ENCODE measurements at places on chromosomes 1 and 21. TPM values are rescaled to one million over a fixed set of nuclear protein-coding genes. Genes with fewer than 3 reads are reported as not detected.
A peak's percentile ranks its signal among the peaks of the same experiment; 100 is the strongest.

Gene TCHHL1
- total RNA-seq = not detected

Gene MATN1
- total RNA-seq = 0.45 TPM

Gene WNT3A
- total RNA-seq = not detected

Gene SLAMF6
- total RNA-seq = 43.9 TPM

Gene PTPN14
- total RNA-seq = 0.34 TPM

DNA sequence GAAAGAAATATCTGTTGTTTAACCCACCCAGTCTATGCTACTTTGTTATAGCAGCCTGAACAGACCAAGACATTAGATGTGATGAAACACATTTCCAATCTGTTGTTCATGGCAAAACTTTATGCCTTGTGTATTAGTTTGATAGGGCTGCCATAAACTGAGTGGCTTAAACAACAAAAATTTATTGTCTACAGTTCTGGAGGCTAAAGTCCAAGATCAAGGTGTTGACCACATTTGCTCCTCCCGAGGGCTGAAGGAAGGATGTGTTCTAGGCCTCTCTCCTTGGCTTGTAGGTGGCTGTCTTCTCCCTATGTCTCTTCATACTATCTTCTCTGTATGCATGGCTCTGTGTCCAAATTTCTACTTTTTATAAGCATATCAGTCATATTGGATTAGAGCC is 94.1 kb upstream of the HIVEP3 start:
- DNase-seq = no peak

Gene OR2M3
- not detected for total RNA-seq

GRCh38 chr1:218658899-218659298 is 313.8 kb downstream of the TGFB2 start:
- no peak for DNase-seq

Gene SPATA46
- total RNA-seq = not detected

GRCh38 chr1:54885807-54886723 is 930 bp downstream of the DHCR24 start:
- no peak for DNase-seq

DNA sequence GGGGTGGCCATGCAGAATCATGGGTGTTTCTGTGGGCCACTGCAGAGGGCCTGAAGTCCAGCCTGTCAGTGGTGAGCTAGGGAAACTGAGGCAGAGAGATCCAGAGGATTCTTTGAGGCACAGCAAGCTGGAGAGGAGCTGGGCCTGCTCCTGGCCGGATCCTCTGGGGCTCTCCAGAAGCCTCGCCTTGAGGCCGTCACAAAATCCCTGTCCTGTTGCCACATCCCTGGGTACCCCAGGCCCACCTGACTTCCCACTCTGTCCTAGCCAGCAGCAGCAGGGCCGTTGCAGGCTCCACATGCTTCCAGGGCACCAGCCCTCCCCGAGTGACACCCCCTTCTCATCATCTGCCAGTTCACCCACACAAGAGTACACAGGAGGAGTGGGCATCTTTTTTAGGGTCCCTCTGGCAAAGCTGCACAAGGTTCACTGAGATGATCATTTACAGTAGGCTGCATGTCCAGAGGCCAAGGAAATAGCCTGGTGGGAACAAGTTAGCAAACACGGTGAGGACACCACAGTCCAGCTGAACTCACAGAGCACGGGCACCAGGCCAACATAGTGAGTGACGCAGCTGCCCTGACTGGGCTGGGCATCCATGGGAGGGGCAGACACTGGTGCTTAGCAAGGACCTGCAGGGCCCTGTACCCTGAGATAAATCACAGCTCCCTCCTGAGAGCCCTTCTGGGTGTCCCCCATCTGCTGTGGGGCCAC is 25.1 kb upstream of the TSPEAR start:
- no peak for DNase-seq

DNA sequence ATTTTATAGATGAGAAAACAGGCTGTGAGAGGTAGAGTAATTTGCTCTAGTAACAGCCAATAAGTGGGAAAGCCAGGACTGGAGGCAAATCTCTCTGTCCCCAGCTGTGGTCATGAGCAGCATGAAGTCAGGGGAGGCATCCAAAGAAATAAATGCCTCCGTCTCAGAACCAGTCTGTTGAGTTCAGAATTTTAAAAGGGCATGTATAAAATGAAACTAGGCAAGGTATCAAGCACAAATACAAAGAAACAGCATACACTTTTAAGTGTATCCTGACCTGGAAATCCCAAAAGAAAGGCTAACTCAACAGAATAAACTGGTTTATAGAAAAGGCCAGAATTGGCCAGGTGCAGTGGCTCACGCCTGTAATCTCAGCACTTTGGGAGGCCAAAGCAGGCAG is 120.0 kb upstream of the B3GALT2 start:
- no peak for DNase-seq

Gene A3GALT2
- not detected for total RNA-seq

Gene TM2D1
- 22.6 TPM for total RNA-seq

GRCh38 chr1:119659628-119660027 is 11.6 kb upstream of the ZNF697 start:
- DNase-seq = no peak

Gene TMEM52
- 2.1 TPM for total RNA-seq

- no peak for DNase-seq
These were observed 31.6 kb upstream of the NUF2 start for GRCh38 chr1:163290025-163290640.

- DNase-seq = peak; percentile 38
These were observed 33.4 kb downstream of the RGS7 start for GRCh38 chr1:241323514-241324195.

GRCh38 chr1:37692834-37693175 is 489 bp downstream of the CDCA8 start:
- peak; percentile 46 for DNase-seq

GRCh38 chr1:84025966-84026365 is 27.0 kb upstream of the TTLL7 start:
- no peak for DNase-seq

Gene S100A9
- total RNA-seq = not detected

Gene LRRC39
- total RNA-seq = 0.92 TPM

DNA sequence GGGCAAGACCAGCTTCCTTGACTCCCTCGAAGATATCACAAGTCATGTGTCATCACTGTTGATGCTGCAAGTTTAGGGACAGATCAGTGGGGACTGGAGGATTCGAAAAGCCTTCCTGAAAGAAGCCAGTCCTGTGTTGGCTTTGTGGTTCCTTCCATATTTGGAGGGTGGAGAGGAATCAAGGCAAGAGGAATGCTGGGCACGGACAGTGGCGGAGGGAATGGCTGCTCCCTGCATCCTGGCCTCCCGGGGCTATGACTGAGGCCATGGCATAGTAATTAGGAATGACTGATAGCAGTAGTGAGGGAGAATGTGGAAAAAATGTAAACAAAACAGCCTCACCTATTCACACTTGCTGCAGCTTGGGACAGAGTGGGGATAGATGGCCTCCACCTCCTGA is 36.4 kb downstream of the VANGL1 start:
- DNase-seq = no peak

Gene GNAT2
- total RNA-seq = 0.88 TPM

GRCh38 chr21:46189213-46189958 is 5.1 kb upstream of the SPATC1L start:
- no peak for DNase-seq

DNA sequence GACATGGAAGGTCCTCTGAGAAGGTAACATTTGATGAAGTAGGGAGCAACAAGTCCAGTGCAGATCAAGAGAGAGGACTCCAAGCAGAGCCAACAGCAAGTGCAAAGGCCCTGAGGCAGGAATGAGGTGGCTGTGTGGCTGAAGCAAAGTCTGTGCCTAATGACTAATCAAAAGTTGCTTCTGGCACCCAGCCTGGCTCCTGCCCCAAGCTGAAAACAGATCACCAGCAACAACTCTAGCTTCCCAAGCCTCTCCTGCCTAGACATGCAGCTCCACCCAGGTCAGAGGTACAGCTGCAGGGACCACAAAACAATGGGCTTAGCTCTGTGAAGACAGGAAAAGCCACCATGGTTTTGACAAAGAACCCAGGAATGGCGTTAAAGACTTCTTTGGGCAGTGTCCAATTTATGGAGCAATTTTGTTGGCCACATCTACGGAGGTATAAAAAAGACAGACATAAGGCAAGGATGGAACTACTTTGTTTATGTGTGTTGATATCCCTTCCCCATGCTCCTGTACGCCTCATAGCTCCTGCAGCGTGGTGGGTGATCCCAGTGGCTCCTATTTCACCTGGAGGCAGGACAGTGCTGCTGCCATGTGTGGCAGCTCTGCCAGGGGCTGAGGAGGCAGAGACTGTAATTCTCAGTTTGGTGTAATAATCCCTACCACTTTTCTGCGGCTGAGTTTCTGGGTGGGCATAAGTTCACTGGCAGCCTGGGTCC is 26.4 kb upstream of the IGSF3 start:
- no peak for DNase-seq

Gene VANGL2
- total RNA-seq = 0.40 TPM

Gene ETV3L
- total RNA-seq = not detected

DNA sequence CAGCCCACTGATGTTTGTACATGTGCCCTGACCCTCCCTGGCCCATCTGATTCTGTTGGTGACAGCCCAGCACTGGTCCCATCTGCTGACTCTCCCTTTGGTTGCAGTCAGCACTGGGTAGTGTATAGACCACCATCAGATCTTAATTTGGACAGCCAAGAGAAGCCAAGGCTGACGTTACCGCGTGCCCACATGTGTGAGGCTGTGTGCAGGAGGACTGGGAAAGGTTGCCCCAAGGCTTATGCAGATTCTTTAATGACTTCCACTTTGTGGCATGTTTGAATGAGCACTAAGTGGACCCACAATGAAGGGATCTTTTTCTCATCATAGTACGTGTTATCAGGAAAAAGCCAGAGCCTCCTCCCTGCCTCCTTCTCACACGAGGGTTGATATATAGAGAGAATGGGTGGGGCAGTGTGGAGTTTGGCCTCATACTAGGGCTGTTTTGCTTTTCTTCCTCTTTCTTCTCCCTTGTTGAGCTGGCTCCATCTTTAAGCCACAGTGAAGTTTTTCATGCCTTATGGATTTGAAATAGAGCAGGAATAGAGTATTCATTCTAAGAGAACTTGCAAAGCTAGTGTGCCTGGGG is 93.5 kb downstream of the NAV1 start:
- DNase-seq = no peak

- no peak for DNase-seq
These were observed 4.0 kb upstream of the ST6GALNAC3 start for GRCh38 chr1:76070538-76070937.

DNA sequence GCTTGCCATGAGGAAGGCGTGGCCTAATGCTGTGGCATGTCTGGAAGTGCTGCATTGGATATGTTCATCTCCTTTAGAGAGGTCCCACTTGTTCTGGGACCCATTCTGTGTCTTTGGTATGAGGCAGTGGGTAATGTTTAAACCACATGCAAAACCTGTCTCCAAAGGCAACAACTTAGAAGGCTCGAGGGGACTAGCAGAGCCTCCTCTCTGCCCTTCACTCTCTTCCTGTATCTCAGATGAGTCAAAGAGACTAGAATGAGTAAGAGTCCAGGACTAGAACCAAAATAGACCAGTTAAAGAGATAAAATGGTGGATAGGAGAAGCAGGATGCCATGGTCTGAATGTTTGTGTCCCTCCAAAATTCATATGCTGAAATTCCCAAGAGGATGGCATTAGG is 220.8 kb upstream of the KIAA0040 start:
- DNase-seq = no peak

GRCh38 chr1:52600533-52601179 is 1.5 kb upstream of the GPX7 start:
- DNase-seq = no peak

GRCh38 chr1:222991908-222992307 is 151.1 kb downstream of the TLR5 start:
- no peak for DNase-seq

Measured in activated CD8-positive, alpha-beta T cell treated with anti-CD3 and anti-CD28 coated beads for 36 hours (primary cell).